ENCODE measurements at places on chromosomes 1 and 21.
A peak's percentile ranks its signal among the peaks of the same experiment; 100 is the strongest.

- DNase-seq = no peak
Observed at GRCh38 chr1:111821121-111821745, 65.5 kb downstream of the DDX20 start.

GRCh38 chr1:115829023-115829674 is 11.8 kb downstream of the NHLH2 start:
- peak; percentile 98 for DNase-seq

GRCh38 chr1:112992780-112993179 is 36.8 kb upstream of the SLC16A1 start:
- no peak for DNase-seq

DNA sequence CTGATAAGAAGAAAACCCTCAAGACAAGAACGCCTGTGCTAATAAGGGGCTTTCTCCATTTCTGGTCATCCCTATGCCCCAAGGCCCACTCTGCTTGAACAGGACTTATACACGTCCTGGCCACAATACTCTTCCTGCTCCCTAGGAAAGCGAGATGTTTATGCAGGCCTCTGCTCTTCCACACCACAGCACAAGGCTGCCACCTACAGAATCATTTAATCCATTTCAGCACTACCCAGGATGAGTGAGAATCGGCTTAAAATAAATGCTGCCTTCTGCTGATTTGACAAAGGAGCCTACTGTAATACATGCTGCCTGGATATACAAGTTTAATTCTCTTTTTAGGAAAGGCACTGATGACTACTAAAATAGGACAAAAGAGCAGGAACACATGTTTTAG is 29.4 kb downstream of the FRRS1 start:
- peak; percentile 69 for DNase-seq

DNA sequence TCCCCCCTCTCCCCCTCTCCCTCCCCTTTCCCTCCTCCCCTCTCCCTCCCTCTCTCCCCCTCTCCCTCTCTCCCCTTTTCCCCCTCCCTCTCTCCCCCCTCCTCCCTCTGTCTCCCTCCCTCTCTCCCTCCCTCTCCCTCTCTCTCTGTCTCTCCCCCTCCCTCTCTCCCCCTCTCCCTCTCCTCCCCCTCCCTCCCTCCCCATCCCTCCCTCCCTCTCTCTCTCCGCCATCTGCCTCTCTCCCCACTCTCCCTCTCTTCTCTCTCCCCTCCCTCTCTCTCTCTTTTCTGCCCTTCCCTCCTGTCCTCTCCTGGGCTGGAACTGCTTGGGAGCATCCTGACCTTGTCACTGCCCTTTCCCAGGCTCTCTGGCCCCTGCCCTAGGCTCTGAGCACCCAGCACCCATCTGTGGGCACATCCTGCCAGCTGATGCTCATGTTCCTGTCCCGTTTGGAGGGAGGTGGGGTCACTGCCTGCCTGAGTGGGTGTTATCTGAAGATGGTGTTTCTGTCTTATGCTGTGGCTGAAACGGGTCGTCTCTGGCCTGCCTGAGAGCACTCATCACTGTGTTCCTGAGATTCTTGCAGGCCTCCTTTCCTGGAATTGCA is 10.8 kb downstream of the FTCD start:
- DNase-seq = no peak

GRCh38 chr1:116133696-116134475 is 22.7 kb downstream of the MAB21L3 start:
- no peak for DNase-seq

GRCh38 chr1:65141394-65141793 is 6.6 kb upstream of the AK4 start:
- no peak for DNase-seq

DNA sequence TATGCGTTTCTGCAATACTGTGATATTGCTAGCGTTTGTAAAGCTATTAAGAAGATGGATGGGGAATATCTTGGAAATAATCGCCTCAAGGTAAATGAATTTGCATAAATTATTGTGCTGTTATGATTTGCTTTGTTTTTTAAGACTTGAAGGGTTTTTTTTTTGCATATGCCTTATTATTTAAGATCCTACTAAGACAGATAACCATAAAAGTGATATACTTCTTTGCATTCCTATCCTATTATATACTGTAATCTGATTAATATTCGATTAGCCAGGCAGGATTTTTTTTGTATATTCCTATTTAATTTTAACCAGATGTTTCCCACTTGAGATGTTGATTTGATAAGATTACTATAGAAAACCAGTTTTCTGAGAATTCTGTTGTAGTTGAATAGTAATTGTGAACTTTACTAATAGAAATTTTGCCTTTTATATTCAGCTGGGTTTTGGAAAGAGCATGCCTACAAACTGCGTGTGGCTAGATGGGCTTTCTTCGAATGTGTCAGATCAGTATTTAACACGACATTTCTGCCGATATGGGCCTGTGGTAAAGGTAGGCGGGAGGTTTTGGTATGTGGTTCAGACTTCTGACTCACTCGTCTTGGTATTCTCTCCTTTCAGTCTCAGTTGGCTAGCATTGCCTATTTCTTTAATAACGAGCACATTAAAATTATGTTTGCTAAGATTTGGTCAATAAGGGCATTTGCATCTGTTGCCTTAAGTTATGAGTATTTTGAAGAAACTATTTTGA is 56.8 kb downstream of the ZBTB17 start:
- DNase-seq = peak; percentile 73

- DNase-seq = peak; percentile 47
Observed at GRCh38 chr21:37532868-37533780, 166.6 kb downstream of the DYRK1A start.

DNA sequence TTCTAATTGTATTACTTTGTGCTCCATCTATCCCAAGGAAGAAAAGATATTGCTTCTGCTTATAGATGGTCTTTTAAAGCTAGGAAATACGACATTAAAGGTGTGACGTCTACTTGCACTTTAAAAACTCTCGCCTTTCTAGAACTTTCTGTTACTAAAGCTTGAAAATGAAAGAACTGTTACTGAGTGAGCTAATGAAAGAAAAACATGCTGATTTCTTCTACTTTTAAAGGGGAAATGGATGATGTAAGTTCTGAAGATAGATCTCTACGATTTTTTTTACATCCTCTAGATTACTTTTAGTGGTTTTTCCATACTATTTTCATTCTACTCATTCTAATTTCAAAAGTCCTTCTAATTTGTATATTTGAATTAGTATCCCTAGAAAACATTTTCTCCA is 387.5 kb downstream of the USP25 start:
- DNase-seq = no peak

DNA sequence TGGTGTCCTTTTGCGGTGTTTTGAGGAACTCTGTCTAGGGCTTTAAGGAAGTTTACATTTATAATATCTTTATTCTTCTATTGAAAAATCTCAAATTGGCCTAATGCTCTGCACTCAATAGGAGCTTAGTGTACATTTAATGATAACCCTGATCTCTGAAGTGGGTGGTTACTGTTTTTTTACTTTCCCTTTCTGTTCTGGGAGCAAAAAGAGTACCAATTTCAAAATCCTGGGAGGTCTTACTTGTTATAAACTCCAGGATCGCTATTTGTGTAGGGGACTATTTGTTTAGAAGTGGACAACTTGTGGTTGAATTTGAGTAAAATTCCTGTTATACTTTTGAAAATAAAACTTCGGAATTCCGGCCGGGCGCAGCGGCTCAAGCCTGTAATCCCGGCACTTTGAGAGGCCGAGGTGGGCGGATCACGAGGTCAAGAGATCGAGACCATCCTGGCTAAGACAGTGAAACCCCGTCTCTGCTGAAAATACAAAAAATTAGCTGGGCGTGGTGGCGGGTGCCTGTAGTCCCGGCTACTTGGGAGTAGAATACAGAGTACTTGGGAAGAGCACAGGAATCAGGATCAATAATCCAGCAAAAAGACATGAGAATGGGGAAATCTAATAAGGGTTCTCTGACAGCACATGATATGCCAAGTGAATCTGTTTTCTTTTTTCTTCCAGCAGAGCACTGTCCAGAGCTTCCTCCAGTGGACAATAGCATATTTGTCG is 1.1 kb downstream of the C4BPB start:
- DNase-seq = no peak

DNA sequence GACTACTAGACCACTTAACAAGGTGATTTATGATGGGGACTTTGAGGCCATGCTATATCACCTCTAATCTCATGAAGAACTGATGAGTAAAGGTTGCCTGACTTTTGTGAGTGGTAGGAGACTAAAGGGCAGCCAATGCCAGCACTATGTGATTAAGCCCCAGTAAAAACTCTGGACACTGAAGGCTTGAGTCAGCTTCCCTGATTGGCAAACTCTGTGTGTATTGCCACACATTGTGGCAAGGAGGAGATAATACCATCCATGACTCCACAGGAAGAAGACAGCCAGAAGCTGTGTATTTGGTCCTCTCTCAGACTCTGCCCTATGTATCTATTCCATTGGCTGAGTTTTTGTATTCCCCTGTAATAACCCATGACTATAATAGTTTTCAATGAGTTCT is 413.3 kb upstream of the ZRANB2 start:
- DNase-seq = peak; percentile 30

GRCh38 chr1:116380499-116381242 is 7.6 kb downstream of the ATP1A1 start:
- DNase-seq = no peak

DNA sequence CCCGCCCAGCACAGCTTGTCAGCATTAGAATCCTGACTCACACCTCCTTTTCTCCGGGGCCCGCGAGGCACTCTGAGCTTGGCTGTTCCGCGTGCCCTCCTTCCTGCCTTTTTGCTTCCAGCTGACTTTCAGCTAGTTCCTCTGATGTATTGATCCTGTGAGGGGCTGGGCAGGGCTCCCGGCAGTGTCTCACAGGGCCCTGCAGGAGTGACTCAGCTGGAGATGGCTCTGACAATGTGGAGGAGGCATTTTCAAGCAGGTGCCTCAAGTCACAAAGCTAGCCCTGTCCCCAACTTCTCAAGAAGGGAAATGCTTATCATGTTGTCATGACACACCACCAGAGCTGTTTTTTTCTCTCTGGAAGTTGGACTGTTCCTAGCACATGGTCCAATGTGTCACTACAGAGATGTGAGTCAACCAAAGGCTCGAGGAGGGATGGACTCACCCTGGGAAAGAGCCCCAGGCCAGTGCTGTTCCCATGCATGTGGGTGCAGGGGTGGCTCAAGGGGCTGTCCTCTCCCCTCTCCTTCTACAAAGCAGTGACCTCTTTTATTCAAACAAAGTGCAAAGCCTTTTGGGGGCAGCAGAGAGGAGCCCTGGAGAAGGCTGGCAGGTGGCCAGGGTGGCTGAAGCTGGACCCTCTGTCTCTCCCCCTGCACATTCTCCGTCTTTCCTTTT is 30.6 kb downstream of the SYT6 start:
- DNase-seq = peak; percentile 4

DNA sequence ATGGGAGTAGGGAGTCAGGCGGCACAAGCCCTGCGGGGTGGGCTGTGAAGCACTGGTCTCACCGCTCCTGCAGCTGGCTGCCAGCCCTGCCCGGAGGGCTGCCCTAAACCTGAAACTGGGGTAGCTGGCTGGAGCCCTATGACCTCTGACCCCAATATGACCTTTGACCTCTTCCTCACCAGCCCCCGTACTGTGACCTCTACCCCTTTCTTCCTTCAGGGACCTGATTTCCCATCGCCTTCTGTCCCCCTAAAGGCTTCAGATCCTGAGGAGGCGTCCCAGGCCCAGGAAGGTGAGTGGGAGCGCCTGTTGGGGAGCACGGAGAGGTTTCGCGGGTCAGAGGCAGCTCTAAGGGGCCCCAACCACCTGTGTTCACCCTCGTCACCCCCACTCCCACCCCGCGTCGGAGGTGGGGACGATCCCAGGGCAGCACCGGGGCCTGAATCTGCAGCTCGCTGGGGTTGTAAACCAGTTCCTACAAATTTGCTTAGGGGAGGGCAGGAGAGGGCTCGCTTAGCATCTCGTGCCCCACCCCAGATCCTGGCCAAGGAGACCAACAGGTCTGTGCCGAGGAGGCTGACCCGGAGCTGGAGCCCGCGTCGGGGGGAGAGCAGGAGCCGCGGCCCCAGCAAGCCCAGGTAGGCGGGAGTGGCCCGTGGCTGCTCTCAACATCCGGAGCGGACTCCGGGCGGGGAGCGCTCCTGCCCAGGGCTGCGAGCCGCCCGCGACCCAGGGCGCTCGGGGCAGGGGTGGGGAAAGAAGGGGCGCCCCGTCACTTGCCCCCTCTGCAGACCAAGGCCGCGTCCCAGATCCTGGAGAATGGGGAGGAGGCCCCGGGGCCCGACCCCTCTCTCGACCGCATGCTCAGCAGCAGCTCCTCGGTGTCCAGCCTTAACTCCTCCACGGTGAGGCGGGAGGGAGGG is 7.3 kb downstream of the SYTL1 start:
- DNase-seq = no peak

- DNase-seq = no peak
Observed at GRCh38 chr1:205046870-205047269, 3.9 kb downstream of the CNTN2 start.

- DNase-seq = no peak
Observed at GRCh38 chr1:19623523-19623922, 20.6 kb upstream of the NBL1 start.

DNA sequence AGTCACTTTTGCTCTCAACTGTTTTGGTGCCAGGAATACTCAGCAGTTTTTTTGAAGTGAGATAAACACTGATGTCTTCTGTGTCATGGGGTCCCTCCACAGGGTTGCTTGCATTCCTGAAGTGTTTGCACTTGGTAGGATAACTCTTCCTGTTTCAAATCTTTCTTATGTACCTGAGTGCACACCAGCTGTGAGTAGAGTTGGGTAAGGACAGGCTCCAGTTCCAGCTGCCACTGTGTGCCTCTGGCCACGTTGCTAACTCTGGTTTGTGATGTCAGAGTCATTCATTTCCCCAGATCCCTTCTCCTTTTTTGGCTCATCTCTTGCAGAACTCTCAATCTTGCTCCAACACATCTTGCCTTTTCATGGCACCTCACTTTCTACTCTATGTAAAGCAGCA is 356.3 kb upstream of the B3GALT2 start:
- no peak for DNase-seq

DNA sequence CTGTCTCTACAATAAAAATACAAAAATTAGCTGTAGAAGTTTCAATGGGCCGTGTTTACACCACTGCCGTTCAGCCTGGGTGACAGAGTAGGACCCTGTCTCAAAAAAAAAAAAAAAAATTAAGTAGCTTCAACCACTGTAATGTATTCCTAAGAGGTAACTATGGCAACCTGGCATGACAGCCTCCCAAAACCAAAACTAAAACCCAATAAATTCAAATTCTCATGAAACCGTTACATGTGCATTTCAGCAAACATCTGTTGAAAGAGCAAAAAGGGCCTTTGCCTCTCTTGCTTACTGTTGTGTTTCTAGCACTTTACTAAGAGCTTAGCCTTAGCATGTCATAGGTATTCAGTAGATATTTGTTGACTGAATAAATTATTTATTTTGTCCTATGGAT is 33.5 kb downstream of the ODR4 start:
- no peak for DNase-seq

- peak; percentile 60 for DNase-seq
Observed at GRCh38 chr1:109827466-109827865, 63.7 kb upstream of the EPS8L3 start.

GRCh38 chr21:35059742-35060141 is 10.6 kb upstream of the RUNX1 start:
- peak; percentile 52 for DNase-seq

DNA sequence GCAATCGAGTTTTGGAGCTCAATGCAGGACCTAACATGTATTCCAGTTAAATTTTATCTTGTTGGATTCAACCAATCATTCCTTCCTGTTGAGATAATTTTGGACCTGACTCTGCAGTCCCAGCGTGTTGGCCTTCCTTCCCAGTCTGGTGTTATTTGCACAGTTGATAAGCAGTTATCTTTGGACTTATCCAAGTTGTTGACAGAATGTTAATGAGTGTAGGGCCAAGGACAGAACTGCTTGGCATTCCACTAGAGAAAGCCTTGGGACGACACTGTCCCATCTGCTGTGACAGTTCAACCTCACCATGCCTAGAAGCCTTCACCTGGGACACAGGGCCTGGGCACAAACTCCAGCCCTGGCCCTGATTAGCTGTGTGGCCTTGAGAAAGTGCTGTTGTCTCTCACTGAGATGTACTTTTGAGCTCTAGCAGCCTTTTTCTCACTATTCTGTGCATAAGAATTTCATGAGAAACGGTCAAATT is 104.1 kb upstream of the SLC25A33 start:
- peak; percentile 37 for DNase-seq

Measured in amniotic epithelial cell (primary cell).